Activated naive CD4-positive, alpha-beta T cell (primary cell): ENCODE measurements at places on chromosomes 6 and 20.
A peak's percentile ranks its signal among the peaks of the same experiment; 100 is the strongest.

GRCh38 chr6:73264446-73264845 is 1.4 kb upstream of the KHDC1 start:
- DNase-seq: no peak

- DNase-seq: no peak
These were observed 597.3 kb downstream of the PKHD1 start for GRCh38 chr6:51490101-51490500.

DNA sequence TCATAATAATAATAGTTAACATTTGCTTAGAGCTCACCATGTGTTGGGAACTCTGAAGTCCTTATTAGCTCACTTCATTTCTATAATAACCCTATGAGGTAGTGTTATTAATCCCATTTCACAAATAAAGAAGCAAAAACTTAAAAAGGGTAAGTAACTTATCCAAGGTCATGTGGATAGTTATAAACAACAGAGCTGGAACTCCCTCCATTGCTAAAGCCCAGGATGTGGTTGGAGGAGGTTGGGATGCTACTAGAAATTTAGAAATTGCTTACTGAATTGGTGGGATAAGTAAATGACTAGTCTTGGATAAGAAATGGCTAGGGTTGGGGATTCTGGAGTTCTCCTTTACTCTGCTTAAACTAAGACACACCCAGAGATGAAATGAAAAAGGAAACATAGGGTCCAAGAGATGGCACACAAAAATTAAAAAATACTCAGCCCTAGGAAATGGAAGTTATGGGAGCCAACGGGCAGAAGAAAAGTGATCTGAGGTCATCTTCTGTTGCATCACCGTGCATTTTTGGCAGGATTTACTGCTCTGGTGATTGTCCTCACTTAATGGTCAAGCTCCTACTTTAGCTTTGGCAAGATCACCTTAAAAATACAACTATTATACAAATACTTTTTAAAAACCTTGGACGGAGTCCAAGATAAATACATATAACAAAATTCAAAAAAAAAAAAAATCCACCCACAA is 7.7 kb upstream of the CLIC5 start:
- no peak for DNase-seq

GRCh38 chr20:51695574-51696303 is 72.5 kb downstream of the ATP9A start:
- no peak for DNase-seq

GRCh38 chr6:107800564-107801164 is 23.4 kb downstream of the SCML4 start:
- DNase-seq: no peak

- DNase-seq: no peak
These were observed 42.6 kb upstream of the APCDD1L start for GRCh38 chr20:58557733-58558342.

DNA sequence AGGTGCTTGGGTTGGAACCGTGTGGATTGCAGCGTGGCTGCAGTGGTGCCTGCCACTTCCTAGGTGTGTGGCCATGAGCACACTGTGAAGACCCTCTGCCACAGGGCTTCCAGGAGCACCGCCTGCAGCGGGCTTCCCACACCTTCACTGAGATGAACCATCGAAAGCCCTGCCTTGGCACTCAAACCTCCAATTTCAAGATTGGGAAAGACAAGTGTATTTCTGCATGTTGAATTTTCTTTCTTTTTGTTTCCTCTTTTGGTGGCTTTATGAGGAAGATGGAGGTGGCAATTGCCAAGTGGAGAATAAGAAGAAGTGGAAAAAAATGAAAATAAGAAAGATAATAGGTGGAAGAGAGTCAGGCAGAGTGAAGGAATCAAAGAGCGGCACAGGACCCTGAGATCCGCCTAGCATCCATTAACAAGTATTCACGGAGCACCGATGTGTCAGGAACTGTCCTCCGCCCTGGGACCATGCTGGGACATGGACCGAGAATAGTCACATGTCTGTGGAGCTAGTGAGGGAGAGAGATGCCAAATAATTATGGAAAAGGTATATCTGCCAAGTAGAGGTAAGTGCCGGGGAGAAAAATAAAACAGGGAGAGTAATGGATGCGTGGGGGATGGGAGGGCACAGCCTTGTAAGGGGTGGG is 159.9 kb downstream of the BCAS1 start:
- DNase-seq: no peak

DNA sequence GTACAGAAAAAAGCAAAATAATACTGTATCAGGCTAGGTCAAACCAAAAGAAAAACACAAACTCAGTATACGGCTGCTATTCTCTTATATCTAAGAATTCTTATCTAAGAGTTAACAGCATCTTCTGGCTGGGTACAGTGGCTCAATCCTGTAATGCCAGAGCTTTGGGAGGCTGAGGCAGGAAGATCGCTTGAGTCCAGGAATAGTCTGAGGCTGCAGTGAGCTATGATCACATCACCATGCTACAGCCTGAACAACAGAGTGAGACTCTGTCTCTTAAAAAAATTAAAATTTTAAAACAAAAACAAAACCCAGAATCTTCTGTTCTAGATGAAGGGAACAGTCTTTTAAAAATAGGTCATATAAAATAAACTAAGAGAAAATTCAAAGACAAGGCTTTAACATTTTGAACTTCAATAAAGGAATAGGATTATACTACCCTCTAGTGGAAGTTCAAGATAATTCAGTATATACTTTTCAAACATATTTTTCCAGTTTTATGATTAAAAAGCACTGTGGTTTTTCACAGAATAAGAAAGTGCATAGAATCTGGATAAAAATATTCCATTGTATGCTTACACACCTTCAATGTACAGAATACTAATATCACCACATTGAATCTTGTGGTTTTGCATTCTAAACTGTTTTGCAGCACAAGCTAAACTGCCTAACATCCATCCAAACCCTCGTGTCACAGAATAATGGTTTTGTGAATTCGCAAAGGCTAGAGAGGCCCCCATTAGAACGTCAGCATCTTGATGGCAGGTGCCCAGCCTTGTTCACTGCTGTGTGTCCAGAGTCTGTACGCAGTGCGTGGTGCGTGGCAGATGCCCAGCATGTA is 39.3 kb downstream of the DTNBP1 start:
- no peak for DNase-seq

DNA sequence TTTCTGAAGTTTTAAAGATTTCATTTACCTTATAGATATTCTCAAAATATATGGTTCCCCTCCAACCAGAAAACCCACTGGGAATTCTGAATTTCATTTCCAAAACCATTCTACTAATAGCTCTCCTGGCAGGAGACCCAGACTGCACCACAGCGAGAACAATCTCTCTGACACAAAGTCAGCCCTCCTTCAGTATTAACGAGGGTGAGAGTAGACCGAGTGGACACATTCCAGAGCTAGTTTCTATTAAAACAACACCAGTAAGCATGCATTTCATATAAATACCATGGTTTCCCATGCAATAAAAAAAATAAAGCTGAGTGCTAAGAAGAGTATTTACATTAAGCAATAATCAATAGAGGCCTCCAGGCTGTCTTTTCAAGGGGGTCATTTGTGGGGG is 899.6 kb upstream of the SLC35B3 start:
- DNase-seq: no peak

DNA sequence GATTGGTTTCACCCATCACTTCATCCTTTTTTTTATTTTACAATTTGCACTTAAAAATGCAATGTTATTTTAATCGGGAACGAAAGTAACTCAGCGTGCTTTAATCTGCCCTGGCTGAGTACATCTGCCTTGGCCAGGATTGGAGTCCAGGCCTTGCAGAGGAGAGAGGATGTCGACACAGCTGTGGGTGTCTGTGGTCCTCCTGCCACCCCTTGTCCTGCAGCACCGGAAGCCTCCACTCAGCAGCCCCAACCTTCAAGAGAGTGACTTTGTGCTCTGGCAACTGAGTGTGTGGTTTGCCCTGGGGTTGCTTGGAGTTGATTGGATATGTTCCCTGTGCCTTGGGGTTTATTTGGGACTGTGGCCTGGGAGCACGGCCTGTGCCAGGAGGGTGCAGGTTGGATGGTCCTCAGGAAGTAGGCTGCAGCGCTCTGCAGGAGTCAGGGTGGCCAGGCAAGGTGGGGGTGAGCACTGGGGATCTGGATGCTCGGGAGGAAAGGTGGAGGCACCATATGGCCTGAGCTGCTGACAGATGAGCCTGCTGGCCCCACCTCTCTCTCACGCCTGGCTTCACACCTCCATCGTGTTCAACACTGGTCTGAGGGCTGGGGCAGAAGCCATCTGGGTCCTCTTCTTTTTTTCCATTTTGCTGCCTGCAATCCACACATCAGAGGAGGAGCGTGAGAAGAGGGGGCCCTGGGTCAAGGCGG is 4.3 kb downstream of the MYT1 start:
- no peak for DNase-seq

- no peak for DNase-seq
These were observed 16.9 kb downstream of the RREB1 start for GRCh38 chr6:7124636-7125035.

DNA sequence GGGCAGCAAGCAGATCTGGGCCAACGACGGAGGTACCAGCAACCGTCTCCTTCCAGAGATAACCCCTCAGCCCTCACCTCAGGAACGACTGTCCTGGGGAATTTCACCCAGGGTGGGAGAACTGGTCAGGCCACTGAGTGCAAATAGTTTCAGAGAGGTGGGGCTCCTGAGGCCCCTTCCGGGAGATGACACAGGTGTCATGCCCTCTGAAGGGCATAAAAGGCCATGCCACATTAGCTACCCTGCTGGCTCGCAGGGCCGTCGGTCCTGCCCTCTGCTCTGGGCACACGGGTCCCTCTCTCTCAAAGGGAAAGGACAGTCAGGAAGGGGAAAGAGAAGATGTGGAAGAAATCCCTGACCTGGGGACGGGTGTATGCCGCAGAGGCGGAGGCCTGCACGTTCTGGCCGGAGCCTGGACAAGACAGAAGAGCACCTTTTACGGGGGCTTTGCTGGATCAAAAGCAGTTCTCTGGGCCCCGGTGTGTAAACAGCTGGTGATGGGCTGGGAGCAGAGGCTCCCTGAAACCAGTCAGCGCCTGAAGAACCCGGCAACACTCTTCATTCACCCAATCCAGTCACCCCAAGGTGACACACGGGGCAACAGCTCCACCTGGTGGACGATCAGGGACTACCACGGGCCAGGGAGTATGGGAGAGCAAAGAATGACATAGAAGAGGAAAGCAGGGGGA is 6.4 kb upstream of the TAF8 start:
- DNase-seq: peak; percentile 85

DNA sequence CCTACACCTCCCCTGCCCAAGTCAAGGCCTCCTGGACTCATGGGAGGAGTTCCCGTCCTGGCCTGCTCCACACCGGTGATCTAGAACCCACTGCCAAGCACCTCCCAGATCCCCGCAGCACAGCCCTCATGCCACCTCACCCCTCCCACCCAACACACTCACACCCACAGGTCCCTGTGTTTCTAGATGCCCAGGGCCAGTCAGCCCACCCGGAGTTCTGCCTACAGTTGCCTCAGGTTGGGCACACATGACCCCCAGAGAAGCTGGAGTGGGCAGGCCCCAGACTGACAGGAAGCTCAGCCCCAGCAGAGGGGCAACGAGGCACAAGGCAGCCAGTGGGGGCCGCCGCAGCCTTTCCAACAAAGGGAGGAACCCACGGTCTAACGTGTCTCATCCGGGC is 29.6 kb downstream of the RRBP1 start:
- no peak for DNase-seq

DNA sequence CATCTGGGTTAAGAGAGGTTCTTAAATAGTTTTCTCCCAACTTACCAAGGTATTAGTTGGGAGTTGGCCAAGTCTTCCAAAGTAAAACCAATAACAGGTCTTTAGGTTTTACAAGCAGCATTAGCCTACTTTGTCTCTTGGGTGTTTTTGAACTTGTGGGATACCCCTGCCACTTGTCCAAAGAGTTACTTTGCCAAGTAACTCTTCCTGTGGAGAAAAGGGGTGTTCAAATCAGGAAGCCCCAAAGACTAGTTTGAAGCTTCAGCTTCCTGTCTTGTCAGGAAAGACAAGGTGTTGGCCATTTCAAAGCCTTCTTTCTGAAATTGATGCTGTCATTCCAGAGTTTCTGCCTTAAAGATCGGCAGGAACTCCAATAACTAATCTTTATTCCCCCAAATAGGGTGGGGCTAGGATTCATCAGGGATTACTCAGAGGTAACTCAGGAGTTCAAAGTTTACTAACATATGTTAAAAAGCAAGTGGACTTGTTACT is 822 bp downstream of the RAB22A start:
- DNase-seq: no peak

DNA sequence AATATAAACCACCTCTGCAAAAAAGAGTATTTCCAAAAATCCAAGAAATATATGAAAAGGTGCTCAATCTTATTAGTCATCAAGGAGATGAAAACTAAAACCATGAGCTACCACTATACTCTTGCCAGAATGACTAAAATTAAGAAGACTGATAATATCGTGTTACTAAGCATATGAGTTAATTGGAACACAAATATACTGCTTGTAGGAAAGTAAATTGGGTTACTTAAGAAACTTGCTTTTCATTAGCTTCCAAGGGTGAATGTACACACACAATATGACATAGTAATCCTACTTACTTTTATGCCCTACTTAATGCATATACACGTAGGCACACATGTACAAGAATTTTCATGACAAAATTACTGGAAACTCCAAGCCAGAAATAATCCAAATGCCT is 3.4 kb downstream of the THEMIS start:
- DNase-seq: no peak

- DNase-seq: no peak
These were observed 146.3 kb downstream of the EPM2A start for GRCh38 chr6:145588981-145589380.
